ENCODE measurements at places on chromosomes 5 and 9.

GRCh38 chr5:117623042-117623805 is 1048.6 kb upstream of the SEMA6A start:
- DNase-seq, result no peak

- DNase-seq, result no peak
These were observed 37.4 kb downstream of the RAD50 start for GRCh38 chr5:132594170-132594569.

DNA sequence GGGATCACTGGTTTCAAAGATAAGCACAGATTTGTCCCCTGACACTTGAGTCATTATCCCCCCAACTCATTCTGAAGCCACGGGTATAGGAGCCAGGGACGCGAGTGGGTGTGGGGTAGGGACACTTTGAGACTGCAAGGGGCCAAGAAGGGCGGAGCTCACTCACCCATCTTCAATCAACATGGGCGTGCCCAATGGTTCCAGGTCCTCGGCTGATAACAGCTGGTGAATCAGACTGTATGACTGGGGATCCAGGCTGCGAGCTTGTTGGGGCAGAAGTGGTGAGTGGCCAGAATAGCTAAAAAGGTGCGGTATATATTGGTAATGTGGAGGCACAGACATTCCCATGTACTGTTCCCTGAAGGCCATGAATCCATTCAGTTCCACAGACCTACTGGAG is 30.7 kb upstream of the NR5A1 start:
- DNase-seq, result no peak

DNA sequence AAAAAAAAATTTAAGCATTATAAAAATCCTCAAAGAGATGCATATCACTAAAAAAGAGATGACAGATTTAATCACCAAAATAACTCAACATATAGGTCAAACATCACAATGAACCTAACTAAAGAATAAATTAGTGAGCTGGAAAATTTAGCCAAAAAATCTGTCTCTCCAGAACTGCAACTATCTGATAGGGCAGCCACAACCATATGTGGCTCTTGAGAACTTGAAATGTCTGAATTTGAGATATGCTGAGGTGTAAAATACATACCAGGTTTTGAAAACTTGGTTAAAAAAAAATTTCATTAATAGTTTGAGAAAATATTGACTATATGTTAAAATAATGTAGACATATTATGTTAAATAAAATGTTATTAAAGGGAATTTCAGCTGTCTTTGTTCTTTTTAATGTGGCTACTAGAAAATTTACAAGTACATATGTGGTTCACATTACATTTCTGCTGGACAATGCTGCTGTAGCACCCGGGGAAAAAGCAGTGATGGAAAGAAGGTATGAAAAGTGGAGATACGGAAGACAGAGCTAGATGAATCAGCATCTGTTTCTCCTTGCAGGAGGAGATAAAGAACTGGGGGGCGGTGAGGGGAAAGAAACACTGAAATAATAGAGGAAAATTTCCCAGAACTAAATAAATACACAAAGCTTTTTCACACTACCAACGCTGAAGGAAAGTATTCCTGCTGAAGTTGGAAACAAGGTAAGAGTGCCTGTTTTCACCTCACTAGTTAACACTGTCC is 66.1 kb downstream of the DCP2 start:
- DNase-seq, result no peak

DNA sequence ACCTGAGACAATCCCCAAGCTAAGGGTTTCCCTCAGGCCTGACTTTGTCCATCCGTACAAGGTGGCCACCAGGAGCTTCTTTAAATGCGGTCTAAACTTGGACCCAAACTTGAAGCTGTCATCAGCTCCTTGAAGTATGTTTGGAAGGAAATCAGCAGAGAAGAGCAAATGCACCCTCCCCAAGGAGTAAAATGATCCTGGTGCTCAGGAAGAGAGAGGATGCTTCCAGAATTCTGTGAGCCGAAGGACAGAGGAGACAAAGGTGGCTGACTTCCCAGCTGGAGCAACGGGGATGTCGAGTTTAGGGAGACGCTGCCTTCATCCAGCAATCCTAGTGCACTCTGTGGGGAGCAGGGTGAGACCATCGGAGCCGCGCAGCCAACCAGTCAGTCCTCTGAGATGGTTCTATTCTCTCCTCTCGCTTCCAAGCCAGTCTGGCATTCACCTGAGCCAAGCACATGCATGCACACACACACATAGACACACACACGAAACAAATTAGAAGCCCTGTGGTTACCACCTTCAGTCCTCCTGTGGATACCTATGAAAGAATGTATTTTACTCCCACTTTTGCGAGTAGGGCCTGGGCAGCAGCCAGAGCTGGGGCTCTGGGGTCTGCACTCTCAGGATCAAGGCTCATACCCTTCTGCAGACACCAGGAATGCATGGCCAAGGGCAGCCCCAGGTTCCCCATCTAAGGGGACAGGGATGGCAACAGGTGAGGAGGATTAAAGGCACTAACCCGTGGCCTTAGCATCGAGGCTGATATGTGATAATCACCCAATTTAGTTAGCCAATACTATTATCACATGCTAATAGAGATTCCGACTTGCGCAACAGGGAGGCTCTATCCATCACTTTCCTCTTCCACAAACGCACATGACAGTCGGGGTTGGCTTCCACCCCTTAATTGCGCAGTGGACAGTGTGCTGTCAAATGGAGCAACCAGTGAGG is 75.8 kb downstream of the GTF3C4 start:
- DNase-seq, result no peak

- no peak for DNase-seq
These were observed 2.8 kb upstream of the RICTOR start for GRCh38 chr5:39076757-39077728.

GRCh38 chr5:7759257-7759871 is 91.6 kb downstream of the CFAP90 start:
- no peak for DNase-seq

GRCh38 chr5:10705747-10706146 is 55.3 kb downstream of the DAP start:
- DNase-seq, result no peak

- no peak for DNase-seq
These were observed 811 bp upstream of the ARRDC3 start for GRCh38 chr5:91383956-91384300.

DNA sequence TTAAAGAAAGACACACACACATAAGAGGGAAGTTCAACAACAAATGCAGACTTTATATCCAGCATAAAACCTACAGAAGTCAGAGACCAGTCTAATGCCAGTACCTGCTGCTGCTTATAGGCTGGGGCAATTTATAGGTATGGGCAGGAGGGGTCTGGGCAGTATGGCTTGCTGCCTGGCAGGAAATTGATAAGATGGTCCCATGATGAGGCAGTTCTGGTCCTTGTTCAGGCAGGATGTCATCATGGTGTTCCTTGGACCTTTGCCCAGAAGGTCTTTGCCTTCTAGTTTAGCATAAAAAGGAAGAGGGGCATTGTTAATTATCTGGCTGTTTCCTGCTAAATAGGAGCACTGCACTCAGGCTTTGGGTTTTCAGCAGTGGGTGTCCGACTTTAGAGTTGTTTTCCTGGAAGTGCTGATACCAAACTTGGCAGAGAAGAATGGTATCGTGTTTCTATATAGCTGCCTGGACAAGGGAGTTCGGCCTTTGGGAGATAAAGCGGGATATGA is 10.4 kb upstream of the PDCD1LG2 start:
- no peak for DNase-seq

DNA sequence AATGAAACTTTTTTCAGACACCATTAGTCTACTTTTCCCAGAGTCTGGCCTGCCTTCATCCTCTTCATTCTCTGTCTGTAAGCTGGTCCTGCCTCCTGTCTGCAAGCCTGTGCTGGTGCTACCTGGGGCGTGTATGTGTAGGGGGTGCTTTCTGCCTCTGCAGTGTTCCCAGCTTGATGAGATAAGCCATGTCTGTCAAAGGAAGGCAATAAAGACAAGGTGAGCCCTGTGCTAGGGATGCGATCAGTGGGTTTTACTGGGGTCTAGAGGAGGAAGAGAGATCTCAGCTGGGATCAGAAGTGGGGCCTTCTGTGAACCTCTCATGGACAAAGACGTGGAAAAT is 78.0 kb upstream of the TGFBR1 start:
- no peak for DNase-seq

DNA sequence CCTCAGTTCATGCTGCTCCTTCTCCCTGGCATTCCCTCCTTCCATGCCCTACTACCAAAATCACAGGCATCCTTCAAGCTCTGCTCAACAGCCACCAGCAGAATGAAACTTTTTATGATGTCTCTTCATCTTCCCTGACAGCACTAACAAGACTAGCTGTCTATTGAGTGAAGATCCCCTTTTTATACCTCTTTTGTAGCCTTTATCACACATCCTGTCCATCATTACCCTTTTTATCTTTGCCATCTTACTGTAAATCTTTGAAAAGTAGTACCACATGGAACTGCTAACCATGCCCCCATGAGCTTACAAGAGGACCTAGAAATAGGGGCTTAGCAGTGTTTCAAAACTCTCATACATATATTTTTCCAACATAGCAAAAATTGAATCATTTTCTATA is 10.8 kb upstream of the ADRB2 start:
- DNase-seq, result no peak

GRCh38 chr9:116278326-116278725 is 124.7 kb downstream of the PAPPA start:
- no peak for DNase-seq

DNA sequence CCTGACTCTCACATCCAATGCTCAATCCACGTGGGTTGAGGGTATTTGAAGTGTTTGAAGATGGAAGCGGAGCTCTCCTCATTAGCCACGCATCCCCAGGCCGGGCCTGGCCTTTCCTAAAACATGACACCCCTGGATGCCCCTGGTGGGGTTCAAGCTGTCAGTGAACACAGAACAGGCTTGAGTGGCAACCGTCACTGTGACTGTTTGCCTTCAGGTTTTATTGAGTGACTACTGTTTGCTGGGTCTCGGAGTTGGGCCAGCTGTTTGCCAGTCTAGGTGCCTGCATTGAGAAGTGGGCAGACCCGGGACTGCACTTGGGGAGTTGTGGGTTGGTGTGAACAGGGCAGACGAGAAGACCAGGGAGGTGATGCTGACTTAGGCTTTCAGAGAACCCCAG is 7.8 kb upstream of the OLFM1 start:
- DNase-seq, result no peak

DNA sequence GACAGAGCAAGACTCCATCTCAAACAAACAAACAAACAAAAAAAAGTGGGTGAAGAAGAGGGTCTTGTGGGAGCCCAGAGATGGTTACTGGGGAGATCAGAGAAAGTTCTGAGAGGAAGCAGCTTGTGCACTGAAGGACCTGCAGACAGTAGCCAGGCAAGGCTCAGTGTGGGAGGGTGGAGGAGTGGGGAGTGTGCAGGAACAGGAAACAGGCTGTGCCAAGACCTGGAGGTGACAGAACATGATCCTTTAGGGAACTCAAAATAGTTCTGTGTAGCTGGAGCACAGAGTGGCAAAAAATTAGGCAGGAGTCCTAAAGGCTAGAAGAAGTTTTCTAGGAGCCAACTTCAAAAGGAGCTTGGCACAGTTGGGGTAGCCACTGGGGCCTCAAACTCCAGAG is 19.2 kb upstream of the NANS start:
- no peak for DNase-seq

- no peak for DNase-seq
These were observed 51.1 kb upstream of the CDKN2AIPNL start for GRCh38 chr5:134462761-134463160.
